Esophagus muscularis mucosa (tissue), 4 donors: ENCODE measurements at places on chromosomes 1 and 21. TPM values are rescaled to one million over a fixed set of nuclear protein-coding genes. Genes with fewer than 3 reads are reported as not detected.

The PAX7 gene
- total RNA-seq: not detected

The PRR9 gene
- total RNA-seq: not detected

The TRIM58 gene
- total RNA-seq: 7.3 TPM

The RASAL2 gene
- total RNA-seq: 11.6 TPM

The MIXL1 gene
- total RNA-seq: not detected

The COL8A2 gene
- total RNA-seq: 26.6 TPM

The IGFN1 gene
- not detected for total RNA-seq

The MEGF6 gene
- total RNA-seq: 18.1 TPM

The C1orf116 gene
- total RNA-seq: 0.17 TPM

The ZNF684 gene
- 4.4 TPM for total RNA-seq

GRCh38 chr1:171110621-171111326, 20.1 kb downstream of the FMO3 start:
- no peaks in the 10 kb centered on the region for H3K27me3 ChIP-seq
- peaks cover 7% of the 10 kb centered on the region for H3K4me1 ChIP-seq
- no peaks in the 10 kb centered on the region for H3K36me3 ChIP-seq
- DNase-seq: no peak

- H3K27me3 ChIP-seq: no peaks in the 10 kb centered on the region
- DNase-seq: no peak
- peaks cover 65% of the 10 kb centered on the region for H3K36me3 ChIP-seq
- H3K27ac ChIP-seq: peak overlapping the region; percentile 85
- no peak overlapping the region for H3K4me3 ChIP-seq
- peaks cover 75% of the 10 kb centered on the region for H3K4me1 ChIP-seq
These were observed 81.0 kb downstream of the ARHGEF10L start for GRCh38 chr1:17620448-17620847.

- H3K4me3 ChIP-seq: no peak overlapping the region
- peaks cover 14% of the 10 kb centered on the region for H3K27me3 ChIP-seq
- H3K4me1 ChIP-seq: no peaks in the 10 kb centered on the region
- H3K27ac ChIP-seq: no peak overlapping the region
- no peaks in the 10 kb centered on the region for H3K36me3 ChIP-seq
These were observed 241.1 kb upstream of the KIAA0040 start for GRCh38 chr1:175433532-175434282.

DNA sequence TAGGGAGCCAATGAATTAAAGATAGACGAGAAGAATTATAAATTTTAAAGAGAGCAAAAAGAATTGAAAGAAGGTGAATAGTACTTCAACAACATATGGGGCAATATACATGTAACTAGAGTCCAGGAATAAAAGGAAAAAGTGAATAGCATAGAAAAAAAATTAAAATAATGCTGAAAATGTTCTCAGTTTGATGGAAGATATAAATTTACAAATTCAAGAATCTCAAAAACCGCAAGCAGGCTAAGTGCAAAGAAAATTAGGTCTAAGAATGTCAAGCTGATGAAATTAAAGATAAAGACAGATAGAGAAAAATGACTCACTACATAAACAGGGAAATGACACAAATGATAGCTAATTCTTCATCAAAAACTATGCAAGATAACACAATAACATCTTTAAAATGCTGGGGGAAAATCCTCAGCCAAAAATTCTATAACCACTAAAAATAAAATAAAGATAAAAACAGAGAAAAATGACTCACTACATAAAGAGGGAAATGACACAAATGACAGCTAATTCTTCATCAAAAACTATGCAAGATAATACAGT, 326.3 kb downstream of the TBX15 start:
- H3K4me3 ChIP-seq: no peak overlapping the region
- no peaks in the 10 kb centered on the region for H3K36me3 ChIP-seq
- no peaks in the 10 kb centered on the region for H3K27me3 ChIP-seq
- H3K4me1 ChIP-seq: no peaks in the 10 kb centered on the region
- no peak for DNase-seq

- H3K27me3 ChIP-seq: no peaks in the 10 kb centered on the region
- no peak for DNase-seq
- H3K36me3 ChIP-seq: no peaks in the 10 kb centered on the region
- no peak overlapping the region for H3K4me3 ChIP-seq
These were observed 26.1 kb downstream of the CACNA1S start for GRCh38 chr1:201085902-201086735.

DNA sequence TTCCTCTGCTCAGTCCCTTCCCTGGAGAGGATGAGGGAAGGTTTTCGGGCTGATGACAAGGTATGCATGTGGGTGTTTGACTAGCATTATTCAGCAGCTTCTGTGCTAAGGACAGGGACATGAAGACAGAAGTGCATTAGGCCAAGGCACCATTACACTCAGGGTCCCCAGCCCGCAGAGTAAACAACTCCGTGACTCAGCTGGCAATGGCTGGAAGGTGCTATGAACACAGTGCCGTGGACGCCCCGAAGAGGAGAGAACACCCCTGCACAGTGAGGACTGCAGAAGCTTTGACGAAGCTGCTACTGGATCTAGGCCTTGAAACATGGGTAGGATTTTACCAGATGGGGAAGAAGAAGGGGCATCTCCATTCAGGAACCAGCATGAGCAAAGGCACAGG, 13.7 kb upstream of the EPS8L3 start:
- H3K4me1 ChIP-seq: peaks cover 7% of the 10 kb centered on the region
- no peak overlapping the region for H3K27ac ChIP-seq
- no peaks in the 10 kb centered on the region for H3K27me3 ChIP-seq
- no peak for DNase-seq

- H3K4me1 ChIP-seq: peaks cover 52% of the 10 kb centered on the region
- no peak overlapping the region for H3K4me3 ChIP-seq
- DNase-seq: no peak
- peak overlapping the region; percentile 54 for H3K27ac ChIP-seq
These were observed 141.1 kb downstream of the TRIM33 start for GRCh38 chr1:114369930-114370329.

DNA sequence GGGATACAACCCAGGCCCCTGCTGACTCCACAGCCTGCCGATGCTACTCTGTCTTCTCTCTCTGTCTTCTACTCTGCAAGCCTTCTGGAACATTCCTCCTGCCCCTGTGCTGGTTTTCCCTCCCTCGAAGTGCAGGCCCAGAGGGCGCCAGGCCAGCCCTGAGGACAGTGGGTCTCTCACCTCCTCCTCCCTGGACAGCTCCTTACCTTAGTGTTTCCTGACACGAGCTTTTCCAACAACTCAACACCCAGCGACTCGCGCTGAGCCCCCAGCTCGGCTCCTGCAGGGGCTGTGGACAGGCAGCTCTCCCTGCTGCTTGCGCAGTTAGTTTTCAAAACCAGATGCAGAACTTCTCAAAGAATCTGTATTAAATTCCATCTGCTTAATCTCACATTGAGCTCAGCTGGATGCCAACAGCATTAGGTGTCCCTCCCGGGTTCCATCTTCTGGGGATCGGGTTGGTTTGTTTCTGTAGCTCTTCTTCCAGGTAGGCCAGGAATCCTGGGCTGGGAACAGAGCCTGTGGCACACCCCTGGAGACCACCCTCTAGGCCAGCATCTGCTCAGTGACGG, 54.2 kb downstream of the PTPRU start:
- no peaks in the 10 kb centered on the region for H3K27me3 ChIP-seq
- H3K36me3 ChIP-seq: no peaks in the 10 kb centered on the region
- H3K27ac ChIP-seq: no peak overlapping the region

GRCh38 chr1:161930064-161930463, 93.6 kb downstream of the OLFML2B start:
- no peaks in the 10 kb centered on the region for H3K4me1 ChIP-seq
- DNase-seq: no peak
- H3K27me3 ChIP-seq: no peaks in the 10 kb centered on the region
- H3K4me3 ChIP-seq: no peak overlapping the region
- no peaks in the 10 kb centered on the region for H3K36me3 ChIP-seq

DNA sequence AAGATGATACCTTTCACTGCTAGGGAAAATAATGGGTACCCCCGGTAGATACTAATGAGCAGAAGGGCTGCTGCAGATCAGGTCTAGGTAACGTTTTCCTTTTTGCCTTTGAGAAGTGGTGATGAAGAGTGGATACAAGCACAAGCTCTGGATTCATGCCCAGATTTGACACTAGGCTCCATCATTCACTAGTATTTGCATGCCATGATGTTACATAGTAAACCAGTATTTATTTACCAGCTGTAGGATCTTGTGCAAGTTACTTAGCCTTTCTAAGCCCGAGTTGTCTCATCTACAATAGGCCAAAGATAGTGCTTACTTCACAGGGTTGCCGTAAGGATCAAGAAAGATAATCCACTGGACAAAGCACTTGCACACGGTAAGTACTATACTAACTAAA, 14.2 kb downstream of the PTPN14 start:
- no peak for DNase-seq
- peaks cover 64% of the 10 kb centered on the region for H3K4me1 ChIP-seq
- H3K27me3 ChIP-seq: no peaks in the 10 kb centered on the region
- H3K4me3 ChIP-seq: no peak overlapping the region

GRCh38 chr1:63533931-63534330, 10.6 kb downstream of the EFCAB7 start:
- no peak overlapping the region for H3K27ac ChIP-seq
- no peak overlapping the region for H3K4me3 ChIP-seq
- DNase-seq: no peak
- no peaks in the 10 kb centered on the region for H3K27me3 ChIP-seq
- no peaks in the 10 kb centered on the region for H3K4me1 ChIP-seq

DNA sequence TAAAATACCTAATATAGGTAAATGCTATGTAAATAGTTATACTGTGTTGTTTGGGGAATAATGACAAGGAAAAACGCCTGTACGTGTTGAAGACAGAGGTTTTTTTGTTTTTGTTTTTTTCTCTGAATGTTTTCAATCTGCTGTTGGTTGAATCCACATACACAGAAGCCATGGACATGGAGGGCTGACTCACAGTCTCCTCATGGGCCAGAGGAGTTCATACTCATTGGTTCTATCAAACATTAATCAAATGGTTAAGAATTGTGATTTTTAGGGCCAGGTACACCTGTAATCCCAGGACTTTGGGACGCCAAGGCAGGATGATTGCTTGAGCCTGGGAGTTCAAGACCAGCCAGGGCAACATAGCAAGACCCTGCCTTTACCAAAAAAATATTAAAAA, 20.5 kb downstream of the MIER1 start:
- H3K36me3 ChIP-seq: peaks cover 42% of the 10 kb centered on the region
- H3K27me3 ChIP-seq: no peaks in the 10 kb centered on the region
- peak overlapping the region; percentile 71 for H3K27ac ChIP-seq
- H3K4me1 ChIP-seq: peaks cover 24% of the 10 kb centered on the region
- H3K4me3 ChIP-seq: no peak overlapping the region
- DNase-seq: no peak

DNA sequence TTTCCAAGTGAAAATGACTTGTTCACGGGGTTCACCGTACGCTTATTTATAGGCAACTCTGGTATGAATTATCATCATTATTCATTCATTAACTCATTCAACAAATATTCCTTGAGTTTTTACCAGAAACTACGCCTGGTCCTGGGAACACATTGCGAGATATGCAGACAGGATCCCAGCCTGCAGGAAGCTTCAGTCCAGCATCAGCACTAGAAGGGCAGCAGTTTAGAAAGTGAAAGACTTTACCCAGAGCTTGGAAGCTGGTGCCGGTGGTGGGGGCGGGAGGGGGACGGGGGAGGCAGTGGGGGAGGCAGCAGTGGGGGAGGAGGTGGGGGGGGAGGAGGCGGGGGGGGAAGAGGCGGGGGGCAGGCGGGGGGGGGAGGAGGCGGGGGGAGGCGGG, 55.9 kb downstream of the SETD4 start:
- DNase-seq: no peak
- H3K4me3 ChIP-seq: no peak overlapping the region
- no peaks in the 10 kb centered on the region for H3K4me1 ChIP-seq
- H3K36me3 ChIP-seq: no peaks in the 10 kb centered on the region
- H3K27me3 ChIP-seq: no peaks in the 10 kb centered on the region
- no peak overlapping the region for H3K27ac ChIP-seq

DNA sequence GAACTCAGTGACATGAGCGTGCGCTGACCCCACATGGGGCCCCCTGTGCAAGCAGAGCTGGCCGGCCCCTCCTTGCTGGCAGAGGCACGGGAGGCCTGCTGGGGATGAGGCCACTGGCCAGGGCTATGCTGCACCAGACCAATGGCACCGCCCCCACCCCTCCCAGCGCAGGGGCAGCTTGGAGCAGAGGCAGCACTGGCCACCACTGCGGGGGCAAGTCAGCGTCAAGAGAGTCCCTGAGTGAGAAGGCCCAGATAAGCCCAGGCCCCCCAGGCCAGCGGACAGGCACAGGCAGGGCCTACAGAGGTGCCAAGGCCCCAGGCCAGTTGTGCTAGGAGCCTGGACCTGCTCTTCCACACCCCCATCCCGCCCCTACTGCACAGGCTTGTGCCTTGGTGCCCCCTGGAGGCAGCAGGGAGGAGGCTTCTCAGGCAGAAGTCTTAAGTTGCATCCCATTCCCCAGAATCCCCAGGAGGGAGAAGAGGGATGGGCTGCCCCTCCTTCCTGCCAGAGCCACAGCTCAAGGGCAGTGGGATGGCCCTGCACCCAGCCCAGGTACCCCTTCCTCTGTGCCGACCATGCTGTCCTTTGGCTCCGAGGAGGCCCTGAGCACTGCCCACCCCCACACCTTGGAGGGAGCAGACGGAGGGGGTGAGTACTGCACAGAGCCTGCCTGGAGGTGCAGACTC, 35.8 kb downstream of the EPHX1 start:
- no peak for DNase-seq
- H3K4me1 ChIP-seq: peaks cover 34% of the 10 kb centered on the region
- H3K4me3 ChIP-seq: no peak overlapping the region
- peak overlapping the region; percentile 59 for H3K27ac ChIP-seq
- peaks cover 80% of the 10 kb centered on the region for H3K36me3 ChIP-seq

GRCh38 chr21:34983680-34984086, 65.4 kb downstream of the RUNX1 start:
- no peaks in the 10 kb centered on the region for H3K4me1 ChIP-seq
- H3K4me3 ChIP-seq: no peak overlapping the region
- no peaks in the 10 kb centered on the region for H3K36me3 ChIP-seq
- H3K27ac ChIP-seq: no peak overlapping the region
- no peak for DNase-seq
- no peaks in the 10 kb centered on the region for H3K27me3 ChIP-seq

GRCh38 chr1:5389101-5389885, 602.9 kb downstream of the NPHP4 start:
- no peaks in the 10 kb centered on the region for H3K36me3 ChIP-seq
- H3K4me3 ChIP-seq: no peak overlapping the region
- H3K27me3 ChIP-seq: no peaks in the 10 kb centered on the region
- no peak overlapping the region for H3K27ac ChIP-seq

- H3K4me3 ChIP-seq: peak within 1 kb of the TSS; percentile 69
- peaks cover 17% of the 10 kb centered on the region for H3K4me1 ChIP-seq
- no peaks in the 10 kb centered on the region for H3K27me3 ChIP-seq
- H3K27ac ChIP-seq: peak within 1 kb of the TSS; percentile 77
- no peaks in the 10 kb centered on the region for H3K36me3 ChIP-seq
- peak; percentile 99 for DNase-seq
These were observed at the start of gene MECR for GRCh38 chr1:29230553-29231378. Gene MECR (minus strand): TSS chr1:29230934. CDS start chr1:29230906, 28 bp downstream.

- DNase-seq: peak; percentile 93
- no peaks in the 10 kb centered on the region for H3K36me3 ChIP-seq
- peaks cover 4% of the 10 kb centered on the region for H3K4me1 ChIP-seq
These were observed 826 bp downstream of the LAPTM5 start for GRCh38 chr1:30756545-30757351.

DNA sequence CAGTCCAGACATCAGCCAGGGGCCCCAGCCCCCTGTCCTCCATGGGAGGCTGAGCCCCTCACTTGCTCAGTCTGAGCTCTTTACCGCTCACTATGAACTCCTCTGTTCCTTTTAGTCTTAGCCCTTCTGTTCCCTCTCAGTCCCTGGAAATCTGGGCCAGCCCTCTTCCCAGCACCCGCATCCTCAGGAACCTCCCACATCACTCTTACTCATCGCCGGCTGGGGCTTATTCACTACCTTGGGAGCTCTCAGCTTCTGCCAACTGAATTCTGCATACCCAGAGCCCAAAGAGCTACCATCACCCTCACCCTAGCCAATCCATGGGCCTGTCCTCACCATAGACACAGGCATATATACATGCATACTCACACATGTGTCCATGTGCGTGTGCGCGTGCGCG, 11.5 kb downstream of the KNCN start:
- H3K27ac ChIP-seq: no peak overlapping the region
- H3K4me3 ChIP-seq: no peak overlapping the region
- peaks cover 37% of the 10 kb centered on the region for H3K27me3 ChIP-seq
